ENCODE measurements at places on chromosomes 2 and 18.

GRCh38 chr2:101740555-101740964, 43.1 kb downstream of the MAP4K4 start:
- no peak for ATAC-seq

DNA sequence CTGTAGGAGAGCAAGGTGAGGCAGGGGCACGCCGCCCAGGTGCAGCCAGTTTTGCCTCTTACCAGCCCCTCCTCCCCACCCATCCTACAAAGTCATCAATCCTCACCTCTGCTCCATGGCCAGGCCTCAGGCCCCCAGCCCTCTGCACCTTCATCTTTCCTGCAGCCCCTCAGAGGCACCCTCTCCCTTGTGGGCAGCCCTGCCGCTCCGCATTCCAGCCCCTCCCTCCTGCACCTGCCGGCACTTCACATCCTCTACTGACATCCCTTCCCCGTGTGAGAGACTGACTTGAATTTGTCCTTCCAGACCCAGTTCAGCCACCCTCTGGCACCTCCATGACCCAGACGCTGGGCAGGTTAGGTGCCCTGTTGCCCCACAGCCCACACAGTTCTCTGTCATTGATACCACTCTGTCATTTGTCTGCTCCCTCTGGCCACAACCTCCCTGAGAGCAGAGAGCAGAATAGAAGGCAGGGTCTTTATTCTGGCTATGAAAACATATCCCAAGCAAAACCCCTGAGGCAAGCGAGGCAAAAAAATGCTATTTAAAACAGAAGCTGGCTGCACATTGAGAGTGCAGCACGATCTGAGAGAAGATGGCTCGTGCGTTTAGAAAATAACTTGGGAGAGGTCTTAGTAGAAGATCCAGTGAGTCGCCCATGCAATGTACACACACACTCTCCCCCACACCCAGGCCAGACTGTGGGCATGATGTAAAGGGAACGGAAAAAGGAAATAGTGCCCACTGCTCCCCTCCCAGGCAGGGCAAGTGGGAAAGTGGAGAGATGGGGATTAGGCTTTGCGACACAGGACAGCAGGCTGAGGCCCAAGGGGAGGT, 25.9 kb downstream of the SDC1 start:
- no peak for ATAC-seq

DNA sequence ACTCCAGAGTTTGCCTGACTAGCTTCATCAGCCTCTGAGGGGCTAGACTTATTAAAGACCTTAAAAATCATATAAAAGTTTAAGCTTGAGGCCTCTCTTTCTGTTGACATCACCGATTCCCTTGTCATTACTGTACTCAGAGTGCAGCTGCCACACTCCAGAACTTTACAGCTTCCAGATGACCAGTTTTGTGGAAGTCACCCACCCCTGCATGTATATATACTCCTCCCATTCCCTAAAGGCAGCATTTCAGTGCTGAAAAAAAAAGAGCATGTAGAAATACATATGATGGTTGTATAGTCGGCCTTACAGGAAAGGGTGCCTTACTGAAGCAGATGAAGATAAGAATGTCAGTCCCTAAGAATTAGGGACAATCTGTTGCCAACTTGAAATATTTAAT, 117.3 kb downstream of the FEZ2 start:
- ATAC-seq, result no peak

DNA sequence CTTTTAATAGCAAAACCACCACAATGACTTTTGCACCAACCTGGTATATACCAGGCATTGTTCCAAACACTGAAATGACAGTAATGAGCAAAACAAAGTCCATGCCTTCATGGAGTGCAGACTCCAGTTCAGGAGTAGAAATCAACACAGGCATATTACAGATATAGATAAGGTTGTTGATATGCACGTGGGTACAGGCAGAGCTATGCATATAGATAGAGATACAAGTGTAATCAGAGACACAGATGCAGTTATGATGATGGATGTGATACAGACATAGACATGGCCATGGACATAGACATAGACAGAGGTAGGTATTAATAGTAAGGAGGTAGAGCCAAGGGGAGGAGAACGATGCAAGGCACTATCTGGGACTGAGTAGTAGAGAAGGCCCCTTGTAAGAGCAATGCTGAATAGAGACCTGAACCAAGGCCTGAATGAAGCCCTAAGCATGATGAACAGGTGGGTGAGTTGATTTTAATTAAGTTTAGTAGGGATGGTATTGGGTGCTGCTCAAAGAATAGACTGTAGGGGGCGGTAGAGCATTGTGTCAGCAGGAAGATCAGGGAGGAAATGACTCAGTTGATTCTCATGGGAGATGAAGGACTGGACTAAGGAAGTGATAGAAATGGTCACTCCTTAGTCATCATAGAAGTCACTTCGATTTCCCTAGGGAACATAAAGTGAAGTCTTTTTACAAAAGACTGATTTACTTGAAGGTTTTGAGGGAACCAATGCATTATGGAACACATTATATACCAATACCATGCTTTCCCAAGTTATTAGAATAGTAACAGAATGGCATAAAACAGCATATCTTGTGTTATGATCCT, 39.4 kb downstream of the CMPK2 start:
- peak; percentile 57 for ATAC-seq

GRCh38 chr2:102061962-102062795, 70.4 kb downstream of the IL1R2 start:
- ATAC-seq, result peak; percentile 58

- ATAC-seq, result no peak
Measured at GRCh38 chr2:200408428-200409316, 101.2 kb downstream of the KCTD18 start.

- ATAC-seq, result no peak
Measured at GRCh38 chr18:46452820-46453219, 204.2 kb downstream of the LOXHD1 start.

DNA sequence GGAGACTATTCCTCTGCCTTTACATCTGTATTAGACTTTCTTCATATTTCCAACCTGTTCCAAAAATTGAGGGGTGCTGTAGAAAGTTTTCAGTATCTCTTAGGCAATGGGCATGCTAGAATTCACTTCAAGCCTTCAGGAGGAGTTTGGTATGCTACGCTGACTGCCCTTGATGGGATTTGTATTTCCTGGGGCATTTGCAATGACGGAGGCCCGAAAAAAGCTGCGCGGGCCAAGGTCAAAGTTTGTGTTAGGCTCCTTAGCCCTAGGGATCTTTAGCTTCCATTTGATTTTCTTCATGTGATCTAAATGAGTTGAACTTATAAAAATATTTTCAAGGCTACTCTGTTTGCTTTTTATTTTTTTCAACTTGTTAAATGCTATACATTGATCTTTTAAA, 5.1 kb downstream of the CPS1 start:
- ATAC-seq, result no peak

- ATAC-seq, result no peak
Measured at GRCh38 chr2:221896505-221897151, 324.5 kb upstream of the EPHA4 start.

GRCh38 chr2:6526093-6526824, 339.4 kb downstream of the CMPK2 start:
- ATAC-seq, result no peak

GRCh38 chr2:20108655-20109396, 57.4 kb upstream of the LAPTM4A start:
- no peak for ATAC-seq

DNA sequence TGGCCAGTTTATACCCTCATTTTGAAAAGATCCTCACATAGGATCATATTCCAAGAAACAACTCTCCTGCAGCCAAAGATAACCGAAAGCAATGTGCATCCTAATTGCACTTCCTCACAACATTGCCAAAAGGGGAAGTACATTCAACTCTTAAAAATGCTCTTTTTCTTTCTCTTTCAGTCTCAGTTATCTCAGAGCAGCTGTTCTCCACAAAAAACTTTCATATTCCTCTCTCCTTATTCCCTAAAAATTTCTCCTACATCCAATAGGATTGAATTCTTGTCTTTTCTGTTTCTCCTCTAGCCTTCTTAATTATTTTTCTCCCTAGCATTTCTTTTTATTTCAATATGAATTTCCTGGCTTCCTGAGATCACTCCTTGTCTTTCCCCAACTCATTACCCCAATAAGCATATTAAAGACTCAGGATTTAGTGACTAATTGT, 7.4 kb upstream of the VRK2 start:
- ATAC-seq, result peak; percentile 62

DNA sequence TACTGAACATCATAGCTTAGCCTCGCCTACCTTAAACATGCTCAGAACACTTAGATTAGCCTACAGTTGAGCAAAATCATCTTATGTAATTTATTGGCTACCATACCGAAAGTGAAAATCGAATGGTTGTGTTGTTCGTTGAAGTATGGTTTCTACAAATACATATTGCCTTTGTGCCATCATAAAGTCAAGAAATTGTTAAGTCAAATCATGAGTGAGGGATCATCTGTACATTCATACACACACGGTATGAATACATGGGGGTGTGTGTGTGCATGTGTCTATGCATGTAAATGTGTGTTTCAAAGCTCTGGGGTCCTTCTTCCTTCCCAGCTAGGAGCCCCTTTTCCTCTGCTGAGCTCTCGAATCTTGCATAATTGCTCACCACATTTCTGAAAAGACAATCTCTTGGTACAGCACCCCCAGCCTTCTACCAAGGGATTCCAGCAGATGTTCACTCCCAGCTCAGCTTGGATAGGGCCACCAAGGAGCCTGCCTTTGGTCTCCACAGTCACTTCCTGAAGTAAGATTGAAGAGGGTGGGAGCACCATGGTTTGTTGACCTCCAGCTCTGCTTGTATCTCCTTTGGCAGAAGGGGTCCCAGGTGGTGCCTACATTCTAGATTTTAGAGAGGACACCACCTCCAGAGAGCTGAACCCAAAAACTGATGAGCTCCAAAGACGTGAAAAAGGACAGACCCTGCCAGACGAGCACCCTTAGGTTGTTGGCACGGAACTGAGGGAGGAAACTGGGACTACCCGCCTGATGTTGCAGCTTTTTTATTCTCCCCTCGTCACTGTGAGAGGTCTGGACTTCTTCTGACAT, 33.2 kb upstream of the CYP1B1 start:
- ATAC-seq, result no peak

GRCh38 chr2:106956416-106956815, 70.4 kb upstream of the ST6GAL2 start:
- no peak for ATAC-seq

- peak; percentile 55 for ATAC-seq
Measured at GRCh38 chr18:54127759-54128378, 96.6 kb downstream of the MBD2 start.

- no peak for ATAC-seq
Measured at GRCh38 chr2:101974663-101975062, 17.1 kb upstream of the IL1R2 start.

DNA sequence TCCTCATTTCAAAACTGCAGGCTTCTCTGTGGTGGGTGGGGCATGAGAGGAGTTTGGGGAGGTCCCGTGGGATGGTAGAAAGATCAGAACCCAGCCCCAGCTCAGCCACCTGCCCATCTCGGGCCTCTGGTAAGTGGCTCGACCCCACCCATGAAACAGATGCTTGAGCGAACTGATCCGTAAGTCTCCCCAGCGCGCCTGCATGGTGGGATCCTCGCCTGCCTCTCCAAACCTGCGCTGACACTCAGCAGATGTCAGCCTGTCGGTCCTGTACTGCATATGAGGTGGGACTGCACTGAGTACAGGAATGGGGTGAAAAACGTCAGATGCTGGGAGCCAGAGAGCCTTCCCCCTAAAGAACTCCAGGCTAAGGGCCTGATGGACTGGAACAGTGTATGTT, 15.9 kb upstream of the RPL31 start:
- ATAC-seq, result no peak

GRCh38 chr2:83071914-83072313, 1387.2 kb downstream of the SUCLG1 start:
- no peak for ATAC-seq

DNA sequence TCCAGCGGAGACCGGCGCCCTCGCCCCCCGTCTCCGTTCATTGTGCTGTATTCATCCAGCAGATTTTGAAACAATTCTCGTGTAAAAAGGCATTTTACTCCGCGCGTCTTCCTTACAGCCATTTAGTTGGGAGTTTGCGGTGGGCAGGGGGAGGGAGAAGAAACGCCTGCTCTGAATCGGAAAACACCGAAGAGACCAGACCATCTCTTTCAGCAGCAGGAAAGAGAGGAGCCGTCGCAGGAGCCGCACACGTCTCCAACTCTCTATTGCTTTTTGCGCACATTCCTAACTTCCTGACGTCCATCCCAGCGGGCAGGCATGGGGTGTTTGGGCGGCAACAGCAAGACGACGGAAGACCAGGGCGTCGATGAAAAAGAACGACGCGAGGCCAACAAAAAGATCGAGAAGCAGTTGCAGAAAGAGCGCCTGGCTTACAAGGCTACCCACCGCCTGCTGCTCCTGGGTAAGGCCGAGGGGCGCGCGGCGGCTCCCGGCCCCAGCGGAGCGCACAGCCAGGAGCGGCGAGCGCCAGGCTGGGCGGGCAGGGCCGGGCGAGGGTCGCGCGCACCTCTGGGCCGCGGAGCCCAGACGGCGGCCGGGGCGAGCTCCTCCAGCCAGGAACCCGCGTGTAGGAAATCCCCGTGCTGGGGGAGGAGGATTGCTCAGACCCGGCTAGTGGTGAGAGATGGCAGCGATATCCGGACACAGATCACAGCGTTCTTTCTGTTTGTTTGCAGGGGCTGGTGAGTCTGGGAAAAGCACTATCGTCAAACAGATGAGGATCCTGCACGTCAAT, 63.2 kb downstream of the GNAL start:
- ATAC-seq, result peak; percentile 64

DNA sequence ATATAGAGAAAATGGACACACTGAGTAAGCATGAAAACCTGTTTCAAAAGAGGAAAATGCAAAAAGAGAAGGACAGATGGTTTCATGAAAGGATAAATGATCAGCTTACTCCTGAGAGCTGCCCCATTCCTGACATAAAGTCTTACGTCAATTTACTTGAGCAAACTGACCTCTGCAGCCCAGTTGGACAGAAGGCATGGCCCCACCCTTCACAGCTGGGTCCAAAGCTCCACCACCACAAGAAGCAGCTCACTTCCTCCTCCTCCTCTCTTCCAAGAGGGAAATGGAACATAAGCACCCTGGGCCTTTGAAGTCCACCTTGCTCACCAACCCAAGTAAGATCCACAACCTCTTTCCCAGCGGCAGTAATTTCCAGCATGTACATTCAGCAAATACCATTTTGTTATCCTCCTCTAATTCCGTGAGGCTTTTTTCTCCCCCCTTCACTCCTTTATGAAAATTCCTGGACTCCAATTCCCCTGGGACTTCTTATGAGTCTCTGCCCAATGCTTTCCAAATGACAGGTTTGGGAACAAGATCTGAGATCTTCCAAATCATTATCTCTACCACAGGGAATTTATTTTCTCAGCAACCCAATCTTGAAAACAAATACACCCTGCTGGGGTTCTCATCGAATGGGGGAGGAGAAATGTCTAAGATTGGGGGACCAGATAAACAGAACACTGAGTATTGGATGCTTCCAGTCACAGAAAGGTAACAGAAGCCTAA, 10.1 kb downstream of the COL4A4 start:
- ATAC-seq, result no peak

DNA sequence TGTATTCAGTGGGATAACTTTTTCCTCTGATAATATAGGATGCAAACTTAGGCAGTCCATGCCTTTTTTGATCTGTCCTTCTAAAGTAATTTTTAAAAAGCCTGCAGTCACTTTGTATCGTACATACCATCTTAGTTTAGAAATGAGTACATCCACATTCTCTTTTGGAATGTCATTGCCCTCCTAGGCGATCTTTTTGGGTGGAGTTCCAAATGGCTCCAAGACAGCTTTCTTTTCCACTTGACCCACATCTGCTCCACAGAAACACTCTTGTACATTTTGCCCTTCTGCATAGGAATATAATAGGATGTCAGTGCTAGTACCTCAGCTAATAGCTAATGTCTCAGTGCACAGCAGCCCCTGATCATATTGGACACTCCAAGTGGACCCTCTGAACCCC, 21.8 kb upstream of the HTR2B start:
- no peak for ATAC-seq

GRCh38 chr2:172322049-172322448, 105.3 kb upstream of the ITGA6 start:
- ATAC-seq, result no peak

GRCh38 chr2:71602581-71602980, 149.2 kb downstream of the DYSF start:
- no peak for ATAC-seq
